ENCODE measurements at places on chromosomes 6 and 20.
A peak's percentile ranks its signal among the peaks of the same experiment; 100 is the strongest.

GRCh38 chr6:135962731-135963130, 111.2 kb downstream of the PDE7B start:
- DNase-seq, result no peak

- DNase-seq, result no peak
These were observed 55.4 kb downstream of the RAB44 start for GRCh38 chr6:36752886-36753506.

DNA sequence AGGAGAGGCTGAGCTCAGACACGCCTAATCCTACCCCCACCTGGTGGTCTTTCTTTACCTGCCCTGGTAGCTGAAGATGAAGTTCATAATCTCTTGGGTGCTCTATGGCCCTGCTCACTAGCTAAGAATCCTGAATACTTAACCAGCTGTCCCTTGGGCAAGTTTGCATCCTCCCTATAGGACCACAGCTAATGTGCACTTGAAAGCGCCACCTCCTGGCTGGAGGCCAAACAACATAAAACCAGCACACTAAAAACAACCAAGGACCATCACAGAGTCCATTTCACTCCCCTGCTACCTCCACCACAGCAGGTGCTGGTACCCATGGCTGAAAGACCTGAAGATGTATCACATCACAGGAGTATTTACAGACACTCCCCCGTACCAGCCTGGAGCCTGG, 155.5 kb upstream of the SLC24A3 start:
- DNase-seq, result no peak

GRCh38 chr6:167932468-167933276, 64.8 kb upstream of the KIF25 start:
- DNase-seq, result no peak

GRCh38 chr20:56806952-56807517, 177.9 kb downstream of the TFAP2C start:
- no peak for DNase-seq

- DNase-seq, result no peak
These were observed 2.4 kb upstream of the GCLC start for GRCh38 chr6:53547166-53547810.

GRCh38 chr6:67345946-67346345, 1289.1 kb upstream of the ADGRB3 start:
- no peak for DNase-seq

DNA sequence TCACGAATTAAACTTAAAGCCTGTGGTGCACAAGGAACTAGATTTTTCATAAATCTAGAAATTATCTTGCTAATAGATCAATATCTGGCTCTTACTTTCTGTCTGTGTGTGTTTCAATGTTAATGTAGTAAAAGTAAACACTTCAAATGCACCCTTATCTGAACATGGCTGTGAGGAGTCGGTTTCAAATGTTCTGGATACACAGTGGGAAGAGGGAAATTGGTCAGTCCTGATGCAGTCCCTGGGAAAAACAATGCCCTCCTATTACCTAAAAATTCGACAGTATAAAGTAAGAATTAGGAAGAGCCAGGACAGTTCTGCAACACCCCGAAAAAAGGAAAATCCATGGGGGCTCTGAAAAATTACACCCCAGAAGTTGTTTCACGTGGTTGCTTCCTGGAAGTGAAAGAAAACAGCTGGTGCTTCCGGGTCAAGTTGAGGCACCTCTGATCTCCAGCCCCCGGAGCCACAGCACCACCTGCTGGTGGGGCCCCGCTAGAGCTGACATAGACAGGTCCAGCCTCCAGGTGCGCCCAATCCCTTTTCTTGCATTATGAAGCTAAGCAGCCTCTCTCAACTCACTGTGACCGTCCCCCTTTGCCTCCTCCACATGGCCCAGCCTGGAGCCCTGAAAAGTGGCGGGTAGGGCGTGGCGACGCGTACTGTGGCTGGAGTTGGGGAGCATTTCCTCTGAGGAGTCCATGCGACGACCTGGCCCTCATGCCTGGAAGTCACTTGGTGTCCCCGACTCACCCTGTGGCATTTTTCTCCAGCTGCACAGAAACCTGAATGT, 8.3 kb downstream of the SEMG2 start:
- peak; percentile 9 for DNase-seq

GRCh38 chr20:3745686-3746173, 13.2 kb downstream of the HSPA12B start:
- DNase-seq, result no peak

DNA sequence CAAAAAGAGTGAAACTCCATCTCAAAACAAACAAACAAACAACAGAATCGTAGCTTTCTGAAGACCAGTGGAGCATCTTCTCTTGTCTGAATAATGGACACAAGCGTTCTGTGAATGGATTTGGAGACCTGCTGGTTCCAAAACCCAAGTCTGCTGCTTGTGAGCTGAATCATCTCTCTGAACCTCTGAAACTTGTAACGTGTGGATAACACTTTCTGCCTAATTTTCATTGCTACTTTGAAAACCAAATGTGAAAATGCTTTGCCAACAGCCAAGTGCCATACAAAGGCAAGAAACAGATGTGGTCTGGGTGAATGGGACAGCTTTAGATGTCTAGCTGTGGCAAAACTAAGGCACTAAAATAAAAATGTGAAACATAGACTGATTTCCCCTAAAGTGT, 44.3 kb downstream of the PHACTR1 start:
- DNase-seq, result no peak

- DNase-seq, result no peak
These were observed 64.8 kb downstream of the HCRTR2 start for GRCh38 chr6:55239099-55239498.

DNA sequence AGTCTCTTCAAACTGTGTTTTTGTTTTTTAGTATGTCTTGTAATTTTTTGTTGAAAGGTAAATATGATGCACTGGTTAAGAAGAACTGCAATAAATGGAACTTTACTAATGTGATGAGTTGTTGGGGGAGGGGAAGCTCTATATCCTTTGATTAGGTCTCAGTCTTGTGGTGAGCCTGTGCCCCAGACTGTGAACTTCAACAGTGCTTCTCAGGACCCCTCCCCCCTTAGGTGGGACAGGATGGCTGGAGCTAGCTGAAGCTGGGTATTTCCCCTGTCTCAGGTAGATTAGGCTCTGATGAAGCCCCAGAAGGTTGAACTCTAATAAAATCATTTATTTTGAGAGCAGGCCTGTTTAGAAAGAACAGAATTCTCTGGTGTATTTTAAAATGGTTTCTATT, 31.4 kb upstream of the TASP1 start:
- DNase-seq, result no peak

GRCh38 chr6:134074151-134075055, 22.0 kb upstream of the SLC2A12 start:
- DNase-seq, result no peak

DNA sequence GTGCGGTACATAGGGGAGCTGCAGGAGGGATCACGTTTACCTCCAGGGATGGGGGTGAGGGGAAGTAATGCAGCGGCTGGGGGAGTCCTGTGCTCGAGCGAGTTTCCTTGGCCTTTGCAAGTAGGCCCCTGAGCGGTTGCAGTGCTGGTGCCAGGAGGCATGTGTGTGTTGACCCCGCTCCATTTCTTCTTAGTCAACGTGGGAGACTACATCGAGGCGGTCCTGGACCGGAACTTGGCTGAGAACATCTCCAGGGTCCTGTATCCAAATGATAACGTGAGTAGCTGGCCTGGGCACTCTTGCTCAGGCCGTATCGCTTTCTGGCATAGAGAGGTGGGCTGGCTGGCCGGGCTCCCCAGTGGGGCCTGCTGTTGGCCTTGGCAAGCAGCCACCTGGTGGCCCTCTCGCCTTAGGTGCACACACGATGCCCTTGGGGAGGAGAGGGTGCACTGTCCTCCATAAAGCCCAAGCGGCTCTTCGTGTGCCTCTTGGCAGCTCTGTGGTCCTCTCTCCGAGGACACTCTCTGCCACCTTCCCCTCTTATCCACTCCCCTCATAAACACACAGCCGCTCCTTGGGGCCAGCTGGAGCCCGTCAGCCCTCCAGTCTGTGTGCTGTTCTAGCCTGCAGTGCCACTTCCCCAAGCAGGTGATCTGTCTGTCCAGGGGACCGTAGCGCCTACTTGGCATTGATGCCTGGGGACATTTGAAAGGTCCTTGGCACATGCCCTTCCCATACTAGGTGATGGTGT, 29.3 kb downstream of the PYGB start:
- DNase-seq, result no peak

DNA sequence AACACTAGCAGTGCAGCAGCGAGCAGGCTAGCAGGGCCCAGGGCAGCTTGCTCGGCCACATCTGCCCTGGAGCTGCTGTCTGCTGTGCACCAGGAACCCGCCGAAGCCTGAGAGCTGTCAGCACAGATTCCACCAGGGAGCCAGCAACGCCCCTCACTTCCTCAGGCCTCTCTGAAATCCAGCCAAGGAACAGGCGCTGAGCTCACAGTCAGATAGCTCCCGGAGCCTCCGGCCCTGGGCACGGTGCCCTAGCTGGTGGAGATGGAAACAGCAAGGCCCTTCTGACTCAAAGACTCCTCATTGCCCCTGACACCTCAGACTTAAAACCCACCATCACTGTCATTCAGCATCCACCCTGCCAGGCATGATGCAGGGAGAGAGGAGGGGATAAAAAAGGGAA, 839.4 kb downstream of the MAFB start:
- DNase-seq, result no peak

DNA sequence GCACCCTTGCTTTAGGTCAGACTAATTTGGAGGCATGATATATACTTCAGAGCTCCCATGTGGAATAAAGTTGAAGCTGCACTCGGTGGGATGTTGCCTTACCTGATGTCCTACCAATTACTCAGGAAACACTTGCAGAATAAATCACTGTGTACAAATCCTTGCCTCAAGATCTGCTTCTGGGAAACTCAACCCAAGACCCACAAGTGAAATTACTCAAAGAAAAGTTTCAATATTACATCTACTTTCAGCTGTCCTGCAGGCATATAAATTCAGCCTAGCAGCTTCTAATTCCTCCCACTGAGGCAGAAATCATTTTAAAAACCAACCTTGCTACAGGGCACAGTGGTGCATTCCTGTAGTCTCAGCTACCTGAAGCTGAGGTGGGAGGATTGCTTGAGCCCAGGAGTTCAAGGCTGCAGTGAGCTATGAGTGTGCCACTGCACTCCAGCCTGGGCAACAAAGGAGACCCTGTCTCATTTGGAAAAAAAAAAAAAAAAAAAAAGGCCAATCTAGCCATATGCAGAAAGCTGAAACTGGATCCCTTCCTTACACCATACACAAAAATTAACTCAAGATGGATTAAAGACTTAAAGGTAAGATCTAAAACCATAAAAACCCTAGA, 20.7 kb upstream of the DCDC2 start:
- no peak for DNase-seq

GRCh38 chr20:57977141-57977540, 251.3 kb downstream of the ANKRD60 start:
- no peak for DNase-seq

DNA sequence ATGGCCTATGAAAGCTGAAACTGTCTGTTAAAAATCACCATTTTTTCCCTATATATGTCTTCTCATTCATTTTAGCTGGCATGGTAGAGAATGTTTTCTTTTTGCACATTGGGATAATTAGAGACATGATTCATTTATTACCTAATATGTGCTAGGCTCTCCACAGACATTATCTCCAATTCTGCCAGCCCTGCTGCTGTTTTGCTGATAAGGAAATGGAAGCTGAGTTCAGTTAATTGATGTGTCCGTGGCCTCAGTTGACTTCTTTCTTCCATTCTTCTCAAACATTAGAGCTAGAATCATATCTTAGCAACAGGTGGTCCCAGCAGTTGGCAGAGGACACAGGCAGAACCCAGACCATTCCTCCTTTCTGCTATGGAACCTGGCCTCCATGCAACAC, 644.1 kb upstream of the CITED2 start:
- DNase-seq, result no peak

DNA sequence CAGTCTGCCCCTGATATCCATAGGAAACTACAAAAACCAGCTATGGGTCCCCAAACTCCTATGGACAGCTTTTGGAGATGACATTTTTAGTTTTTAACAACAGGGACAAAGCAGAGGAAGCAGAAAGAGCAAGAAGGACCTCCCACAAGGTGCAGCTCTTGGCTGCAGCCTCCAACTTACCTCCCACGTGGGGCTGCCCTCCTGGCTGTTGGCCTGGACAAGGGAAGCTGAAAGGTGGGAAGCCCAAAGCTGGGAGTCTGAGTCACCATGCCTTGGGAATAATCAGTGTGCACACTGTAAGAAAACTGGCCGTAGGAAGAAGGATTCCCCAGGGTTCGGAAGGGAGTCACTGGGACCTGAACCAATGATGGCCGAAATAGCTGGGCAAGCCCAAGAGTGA, 51.8 kb upstream of the PAX1 start:
- DNase-seq, result no peak

DNA sequence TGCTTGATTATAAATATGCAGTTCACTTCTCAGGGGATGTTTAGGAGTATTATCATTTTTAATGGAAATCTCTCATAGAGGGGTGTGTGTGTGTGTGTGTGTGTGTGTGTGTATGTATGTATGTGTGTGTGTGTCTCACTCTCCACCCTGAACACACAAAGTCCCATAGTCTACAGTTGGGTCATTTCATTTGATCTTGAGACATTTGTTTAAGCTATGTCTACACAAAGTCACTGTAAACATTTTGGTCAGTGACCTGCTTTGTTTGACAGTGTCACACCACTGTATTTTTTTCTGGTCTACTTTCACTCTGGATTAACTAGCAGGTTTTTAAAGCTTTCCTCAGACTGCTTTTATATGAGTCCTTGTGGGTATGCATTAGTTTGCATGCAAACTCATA, 215.2 kb downstream of the GRIK2 start:
- DNase-seq, result no peak

- DNase-seq, result no peak
These were observed 17.0 kb downstream of the PRDM1 start for GRCh38 chr6:106102967-106103727.

DNA sequence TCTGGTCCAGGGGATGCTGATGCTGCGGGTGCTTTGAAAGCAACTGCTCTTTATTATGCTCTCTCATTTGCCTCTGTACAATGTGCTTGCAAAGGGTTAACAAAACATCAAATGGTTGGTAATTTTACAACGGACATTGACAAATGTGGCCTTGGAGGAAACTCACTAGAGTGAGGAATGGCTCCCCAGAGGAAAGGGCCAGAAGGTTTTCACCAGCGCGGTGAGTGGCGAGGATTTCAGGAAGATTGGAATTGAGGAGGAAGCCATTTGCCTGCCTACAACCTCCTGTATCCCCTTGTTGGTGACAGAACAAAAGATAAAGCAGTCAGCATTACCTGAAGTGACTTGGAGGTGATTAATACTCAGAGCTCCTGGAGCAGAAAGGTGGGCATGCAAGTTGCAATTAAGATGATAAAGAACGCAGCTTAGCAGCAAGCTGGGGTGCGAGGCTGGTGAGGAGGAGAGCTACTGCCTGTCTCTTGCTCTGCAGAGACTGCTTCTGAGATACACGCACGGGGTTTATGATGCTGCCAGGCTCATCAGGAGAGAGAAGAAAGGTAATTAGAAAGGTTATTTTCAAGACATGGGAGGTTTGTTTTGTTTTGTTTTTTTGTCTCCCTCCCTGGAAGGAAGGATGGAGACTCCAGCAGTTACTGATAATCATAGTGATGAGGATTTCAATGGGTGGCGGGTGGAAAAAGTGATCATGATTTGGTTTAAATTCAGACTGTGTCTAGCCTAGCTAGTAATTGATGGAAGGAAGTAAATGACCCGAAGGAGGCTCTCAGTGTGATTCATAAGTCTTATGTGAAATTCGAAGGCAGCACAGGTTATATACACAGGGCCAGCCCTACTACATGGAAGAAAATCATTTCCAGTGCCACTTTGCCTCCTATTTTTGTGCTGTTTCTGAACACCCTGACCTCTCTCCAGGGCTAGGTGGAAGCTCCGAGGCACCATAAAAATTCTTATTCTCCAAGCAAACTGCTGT, 141.6 kb upstream of the DTNBP1 start:
- no peak for DNase-seq

- DNase-seq, result no peak
These were observed 249.7 kb upstream of the AFDN start for GRCh38 chr6:167576828-167577503.

GRCh38 chr6:148431413-148431812, 88.8 kb downstream of the SASH1 start:
- no peak for DNase-seq
